ENCODE measurements at places on chromosomes 4 and X. TPM values are rescaled to one million over a fixed set of nuclear protein-coding genes. Genes with fewer than 3 reads are reported as not detected.

- no peak for DNase-seq
- H3K36me3 ChIP-seq: no peaks in the 10 kb centered on the region
- H3K27ac ChIP-seq: no peak overlapping the region
- no peaks in the 10 kb centered on the region for H3K27me3 ChIP-seq
- no peaks in the 10 kb centered on the region for H3K4me1 ChIP-seq
These were observed 1972.6 kb downstream of the ARAP2 start for GRCh38 chr4:34271479-34272355.

GRCh38 chr4:140363558-140363957 is 9.9 kb upstream of the SCOC start:
- H3K36me3 ChIP-seq: no peaks in the 10 kb centered on the region
- H3K4me1 ChIP-seq: peaks cover 3% of the 10 kb centered on the region
- H3K4me3 ChIP-seq: no peak overlapping the region
- peaks cover 6% of the 10 kb centered on the region for H3K27me3 ChIP-seq

GRCh38 chrX:103918571-103919269 is 43.7 kb upstream of the TMSB15B start:
- H3K4me1 ChIP-seq: no peaks in the 10 kb centered on the region
- peak overlapping the region; percentile 83 for H3K27ac ChIP-seq
- DNase-seq: peak; percentile 94

DNA sequence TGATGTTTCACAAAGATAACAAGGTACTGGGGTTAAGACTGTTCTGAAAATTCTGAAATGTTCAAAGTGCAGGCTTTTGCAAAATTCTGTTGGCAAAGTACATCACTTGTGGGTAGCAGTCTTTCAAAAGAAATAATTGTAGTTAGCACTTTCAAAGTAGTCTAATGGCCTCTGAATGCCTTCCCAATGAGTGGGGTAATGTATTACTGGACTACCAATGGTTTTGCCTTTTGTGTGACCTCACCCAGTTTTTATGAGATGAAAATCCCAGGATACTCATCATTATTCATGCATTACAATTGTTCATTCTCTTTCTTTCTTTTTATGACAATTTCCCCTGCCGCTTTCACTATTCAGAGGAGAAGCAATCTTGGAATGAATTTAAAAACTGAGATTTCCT is 686.1 kb downstream of the GLUD2 start:
- H3K36me3 ChIP-seq: no peaks in the 10 kb centered on the region
- H3K4me3 ChIP-seq: no peak overlapping the region
- no peaks in the 10 kb centered on the region for H3K27me3 ChIP-seq
- H3K4me1 ChIP-seq: no peaks in the 10 kb centered on the region
- H3K27ac ChIP-seq: no peak overlapping the region

GRCh38 chrX:115021121-115021520 is 3.7 kb upstream of the IL13RA2 start:
- no peaks in the 10 kb centered on the region for H3K27me3 ChIP-seq
- no peak for DNase-seq
- no peaks in the 10 kb centered on the region for H3K4me1 ChIP-seq
- H3K27ac ChIP-seq: no peak overlapping the region

DNA sequence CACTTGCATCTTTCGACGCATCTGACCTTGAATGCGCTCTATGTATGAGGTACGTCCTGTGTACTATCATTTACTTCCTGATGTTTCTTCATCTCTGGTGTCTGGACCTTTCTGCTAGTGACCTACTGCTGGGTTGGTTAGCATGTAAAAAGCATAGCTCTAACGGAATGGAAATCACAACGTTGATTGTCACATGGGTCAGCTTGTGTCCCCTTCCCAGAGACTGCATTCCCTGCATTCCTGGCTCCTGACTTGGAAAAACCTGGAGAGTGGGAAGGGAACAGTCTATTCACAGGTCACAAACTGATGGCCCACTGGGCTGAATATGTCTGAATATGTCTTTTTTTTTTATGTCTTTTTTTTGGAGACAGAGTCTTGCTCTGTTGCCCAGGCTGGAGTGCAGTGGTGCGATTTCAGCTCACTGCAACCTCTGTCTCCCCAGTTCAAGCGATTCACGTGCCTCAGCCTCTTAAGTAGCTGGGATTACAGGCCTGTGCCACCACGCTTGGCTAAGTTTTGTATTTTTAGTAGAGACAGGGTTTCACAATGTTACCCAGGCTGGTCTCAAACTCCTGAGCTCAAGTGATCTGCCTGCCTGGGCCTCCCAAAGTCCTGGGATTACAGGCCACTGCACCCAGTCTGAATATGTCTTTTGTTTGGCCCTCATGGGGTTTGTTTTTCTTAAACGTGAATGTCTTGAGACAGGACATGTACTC is 16.3 kb downstream of the LONRF3 start:
- H3K4me1 ChIP-seq: no peaks in the 10 kb centered on the region
- H3K27me3 ChIP-seq: no peaks in the 10 kb centered on the region
- H3K27ac ChIP-seq: no peak overlapping the region
- no peak overlapping the region for H3K4me3 ChIP-seq

GRCh38 chrX:148813422-148813821 is 313.0 kb downstream of the AFF2 start:
- no peaks in the 10 kb centered on the region for H3K27me3 ChIP-seq
- DNase-seq: no peak
- H3K36me3 ChIP-seq: no peaks in the 10 kb centered on the region
- H3K27ac ChIP-seq: no peak overlapping the region

GRCh38 chr4:176302283-176303275 is 17.2 kb upstream of the SPCS3 start:
- no peak for DNase-seq
- H3K27ac ChIP-seq: no peak overlapping the region
- peaks cover 3% of the 10 kb centered on the region for H3K4me1 ChIP-seq
- H3K27me3 ChIP-seq: no peaks in the 10 kb centered on the region

- peaks cover 2% of the 10 kb centered on the region for H3K4me1 ChIP-seq
- H3K27ac ChIP-seq: no peak overlapping the region
- DNase-seq: no peak
- no peak overlapping the region for H3K4me3 ChIP-seq
- no peaks in the 10 kb centered on the region for H3K27me3 ChIP-seq
- H3K36me3 ChIP-seq: peaks cover 24% of the 10 kb centered on the region
These were observed 72.0 kb downstream of the EVC start for GRCh38 chr4:5782829-5783476.

DNA sequence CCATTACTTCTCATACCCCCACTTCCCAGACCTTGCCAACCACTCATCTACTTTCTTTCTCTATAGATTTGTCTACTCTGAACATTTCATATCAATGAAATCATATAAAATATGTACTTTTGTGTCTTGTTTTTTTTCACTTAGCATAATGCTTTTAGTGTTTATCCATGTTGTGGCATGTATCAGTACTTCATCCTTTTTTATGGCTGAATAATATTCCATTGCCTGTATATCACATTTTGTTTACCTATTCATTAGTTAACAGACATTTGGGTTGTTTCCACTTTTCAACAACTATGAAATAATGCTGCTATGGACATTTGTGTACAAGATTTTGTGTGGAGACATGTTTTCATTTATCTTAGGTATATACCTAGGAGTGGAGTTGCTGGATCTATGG is 324.1 kb downstream of the OPHN1 start:
- no peak overlapping the region for H3K4me3 ChIP-seq
- DNase-seq: no peak
- H3K27ac ChIP-seq: no peak overlapping the region
- H3K36me3 ChIP-seq: no peaks in the 10 kb centered on the region

DNA sequence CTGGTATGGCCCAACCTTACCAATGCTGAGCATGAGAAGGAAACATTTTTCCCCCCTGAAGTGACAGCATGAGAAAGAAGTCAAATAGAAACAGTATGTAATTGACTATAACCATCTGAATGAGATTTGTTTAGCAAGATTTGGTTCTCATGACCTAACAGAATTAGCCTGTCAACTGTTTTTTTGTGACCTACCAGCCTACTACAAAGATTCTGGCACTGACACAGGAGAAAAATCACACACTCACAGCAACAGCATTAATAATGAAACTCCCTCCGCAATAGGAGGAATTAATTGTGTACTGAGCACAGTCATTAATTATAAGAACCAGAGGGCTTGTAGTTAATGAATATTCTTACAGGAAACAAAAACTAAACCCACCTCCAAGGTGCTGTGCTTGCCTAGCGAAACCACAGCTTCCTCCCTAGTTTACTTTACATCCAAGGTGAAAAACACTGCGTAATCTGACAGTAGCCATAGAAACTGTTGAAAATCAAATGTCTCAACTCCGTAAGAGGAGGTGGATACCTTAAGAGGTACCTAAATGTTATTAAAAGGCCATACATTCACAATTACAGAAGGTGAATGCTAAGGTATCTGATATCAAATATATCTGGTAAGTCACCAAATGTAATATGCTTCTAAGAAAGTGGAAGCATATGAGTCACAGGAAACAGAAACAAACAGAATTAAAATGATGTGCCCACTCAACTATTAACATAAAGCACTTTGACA is 34.9 kb downstream of the MMRN1 start:
- no peaks in the 10 kb centered on the region for H3K27me3 ChIP-seq
- H3K4me3 ChIP-seq: no peak overlapping the region
- no peaks in the 10 kb centered on the region for H3K4me1 ChIP-seq
- no peak overlapping the region for H3K27ac ChIP-seq
- no peak for DNase-seq
- H3K36me3 ChIP-seq: no peaks in the 10 kb centered on the region

GRCh38 chrX:107047622-107048021 is 47.6 kb upstream of the MORC4 start:
- no peak for DNase-seq
- no peak overlapping the region for H3K27ac ChIP-seq
- H3K4me1 ChIP-seq: no peaks in the 10 kb centered on the region
- H3K27me3 ChIP-seq: no peaks in the 10 kb centered on the region
- H3K4me3 ChIP-seq: no peak overlapping the region

DNA sequence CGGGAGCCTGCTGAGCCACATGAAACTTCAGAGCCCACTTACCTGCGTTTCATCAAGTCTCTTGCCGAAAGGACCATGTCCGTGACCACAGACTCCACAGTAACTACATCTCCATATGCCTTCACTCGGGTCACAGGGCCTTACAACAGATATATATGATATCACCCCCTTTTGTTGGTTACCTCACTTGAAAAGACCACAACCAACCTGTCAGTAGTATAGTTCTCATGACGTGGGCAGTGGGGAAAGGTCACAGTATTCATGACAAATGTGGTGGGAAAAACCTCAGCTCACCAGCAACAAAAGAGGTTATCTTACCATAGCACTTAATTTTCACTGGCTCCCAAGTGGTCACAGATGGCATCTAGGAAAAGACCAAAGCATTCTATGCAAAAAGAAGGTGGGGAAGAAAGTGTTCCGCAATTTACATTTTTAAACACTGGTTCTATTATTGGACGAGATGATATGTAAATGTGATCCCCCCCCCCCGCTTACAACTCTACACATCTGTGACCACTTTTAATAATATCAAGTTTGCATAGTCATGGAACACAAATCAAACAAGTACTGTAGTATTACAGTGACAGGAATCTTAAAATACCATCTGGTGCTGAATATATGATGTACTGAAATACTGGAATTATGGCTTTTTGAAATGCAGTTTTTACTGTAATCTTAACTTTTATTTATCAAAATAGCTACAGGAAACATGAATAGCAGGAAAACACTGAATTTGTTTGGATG is 129.9 kb downstream of the TET2 start:
- no peak overlapping the region for H3K4me3 ChIP-seq
- no peaks in the 10 kb centered on the region for H3K27me3 ChIP-seq
- H3K27ac ChIP-seq: no peak overlapping the region

GRCh38 chr4:168529257-168529656 is 32.4 kb downstream of the PALLD start:
- H3K36me3 ChIP-seq: no peaks in the 10 kb centered on the region
- peaks cover 33% of the 10 kb centered on the region for H3K27me3 ChIP-seq
- no peak overlapping the region for H3K27ac ChIP-seq
- no peak for DNase-seq
- H3K4me3 ChIP-seq: no peak overlapping the region

DNA sequence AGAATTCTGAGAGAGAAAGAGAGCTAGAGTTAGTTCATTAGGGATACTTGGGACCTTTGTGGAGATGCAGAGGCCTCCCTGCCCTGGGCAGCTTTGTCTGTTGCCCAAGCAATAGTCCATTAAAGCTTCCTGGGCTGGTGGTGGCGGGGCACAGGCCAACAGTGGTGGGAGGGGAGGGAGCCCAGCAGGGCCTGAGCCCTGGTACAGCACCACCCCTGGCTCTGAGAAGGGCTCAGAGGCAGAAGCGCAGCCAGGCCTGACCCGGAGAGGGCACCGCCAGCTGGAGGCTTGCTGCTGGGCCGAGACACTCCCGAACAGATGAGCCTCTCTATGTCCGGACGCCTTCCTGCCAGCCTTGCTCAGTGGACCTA is 65.3 kb downstream of the EFNB1 start:
- no peak for DNase-seq
- no peaks in the 10 kb centered on the region for H3K36me3 ChIP-seq
- H3K4me3 ChIP-seq: no peak overlapping the region
- H3K4me1 ChIP-seq: no peaks in the 10 kb centered on the region
- H3K27me3 ChIP-seq: peaks cover 13% of the 10 kb centered on the region

DNA sequence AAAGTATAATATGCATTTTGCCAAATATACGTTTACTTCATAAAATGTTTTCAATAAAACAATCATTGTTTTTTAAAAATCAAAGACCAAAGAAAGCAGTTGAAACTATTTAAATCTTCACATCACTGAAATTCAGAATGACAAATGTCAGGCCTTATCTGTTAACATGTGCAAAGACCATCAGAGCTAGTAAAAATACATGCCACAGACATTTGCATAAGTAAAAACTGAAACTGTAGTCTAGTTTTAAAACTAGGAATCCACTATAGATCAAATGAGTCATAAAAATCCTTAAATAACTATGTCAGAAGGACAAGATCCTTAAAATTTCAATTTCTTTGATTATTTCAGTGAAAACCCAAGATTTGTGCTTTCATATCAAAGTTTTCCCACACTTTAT is 24.8 kb downstream of the KLHL15 start:
- DNase-seq: no peak
- no peak overlapping the region for H3K4me3 ChIP-seq
- H3K27me3 ChIP-seq: no peaks in the 10 kb centered on the region
- no peak overlapping the region for H3K27ac ChIP-seq
- no peaks in the 10 kb centered on the region for H3K4me1 ChIP-seq

HTR2C gene
- 0.14 TPM for total RNA-seq

ADH7 gene
- not detected for total RNA-seq

PDE6B gene
- 12.4 TPM for total RNA-seq

RAI2 gene
- 4.8 TPM for total RNA-seq

RCHY1 gene
- total RNA-seq: 35.8 TPM

CCDC160 gene
- 2.9 TPM for total RNA-seq

SATL1 gene
- total RNA-seq: 0.21 TPM

SPANXC gene
- total RNA-seq: not detected

SSX4B gene
- 1.00 TPM for total RNA-seq

CLOCK gene
- total RNA-seq: 25.1 TPM

AR gene
- 1.5 TPM for total RNA-seq

XAGE2 gene
- not detected for total RNA-seq

TRIM60 gene
- total RNA-seq: not detected

MED12 gene
- total RNA-seq: 60.8 TPM

SLC10A6 gene
- total RNA-seq: not detected

GDPD2 gene
- total RNA-seq: 0.55 TPM

CENPVL1 gene
- 0.64 TPM for total RNA-seq

UGT2A3 gene
- not detected for total RNA-seq

S100G gene
- total RNA-seq: not detected
